NCI-H69 (cell line): ENCODE measurements at places on chromosomes 3 and 15.
A peak's percentile ranks its signal among the peaks of the same experiment; 100 is the strongest.

GRCh38 chr3:197820550-197821335, 29.7 kb downstream of the LRCH3 start:
- peak; percentile 78 for DNase-seq

- peak; percentile 96 for DNase-seq
Observed at GRCh38 chr3:168047190-168047795, 48.4 kb downstream of the GOLIM4 start.

DNA sequence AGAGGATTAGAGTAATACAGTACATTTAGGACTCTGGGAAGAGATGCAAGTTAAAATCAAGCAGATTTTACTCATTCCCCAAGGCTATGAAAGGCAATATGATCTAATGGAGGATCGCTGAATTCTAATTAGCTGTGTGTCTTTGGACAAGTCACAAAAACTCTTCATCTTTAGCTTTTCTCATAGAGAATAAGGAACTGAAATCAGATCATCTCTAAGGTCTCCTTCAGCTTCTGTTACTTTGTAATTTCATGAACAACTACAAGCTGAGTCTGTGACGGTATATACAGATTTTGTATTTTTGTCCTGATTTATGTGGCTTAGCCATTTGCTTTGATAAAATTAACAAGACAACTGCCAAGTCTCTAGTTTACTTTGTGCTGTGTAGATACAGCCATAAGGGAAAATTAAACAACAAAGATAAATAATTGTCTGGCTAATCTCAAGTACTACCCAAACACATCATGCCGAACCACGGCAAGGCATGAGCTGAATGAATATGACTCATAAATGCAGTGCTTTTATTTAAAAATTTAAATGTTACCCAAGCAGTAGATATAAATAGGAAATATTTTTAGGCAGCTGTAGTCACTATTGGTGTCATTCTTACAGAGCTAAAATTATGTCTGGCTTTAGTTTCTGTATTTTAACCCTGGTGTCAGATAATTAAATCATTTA, 81.5 kb downstream of the GAP43 start:
- DNase-seq: peak; percentile 0

DNA sequence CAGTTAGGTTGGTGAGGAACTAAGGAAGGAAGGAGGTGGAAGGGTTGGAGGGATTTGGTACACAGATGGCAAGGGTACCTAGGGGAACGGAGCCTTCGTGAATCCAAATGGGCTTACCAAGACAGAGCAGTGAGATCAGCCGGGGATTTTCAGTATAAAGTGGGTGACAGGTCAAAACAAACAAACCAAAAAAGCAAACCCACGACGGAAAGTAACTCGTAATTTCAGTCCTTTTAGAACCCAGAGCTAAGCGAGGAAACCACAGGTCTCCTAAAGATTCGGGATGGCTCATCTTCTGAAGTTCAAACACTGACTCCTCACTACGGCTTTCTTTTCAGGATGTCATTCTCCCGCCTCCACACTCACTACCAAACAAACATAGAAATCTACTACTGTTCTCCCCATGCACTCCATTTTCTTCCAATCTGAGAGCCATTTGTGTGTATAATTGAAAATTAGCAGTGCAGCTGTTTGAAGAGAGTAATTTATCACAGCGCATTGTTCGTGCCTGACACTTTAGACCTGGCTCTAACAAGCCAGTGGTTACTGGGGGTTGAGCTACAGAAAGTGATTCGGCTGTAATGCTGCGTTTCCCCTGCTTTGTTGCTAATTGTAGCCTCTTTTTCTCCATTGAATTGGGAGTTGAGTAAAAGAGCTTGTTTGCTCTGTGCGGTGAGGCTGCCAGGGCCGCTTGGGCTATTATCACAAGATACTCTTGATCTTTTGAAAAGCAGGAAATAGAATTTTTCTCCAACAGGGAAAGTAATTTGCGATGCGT, 64.7 kb upstream of the CCDC39 start:
- peak; percentile 100 for DNase-seq

DNA sequence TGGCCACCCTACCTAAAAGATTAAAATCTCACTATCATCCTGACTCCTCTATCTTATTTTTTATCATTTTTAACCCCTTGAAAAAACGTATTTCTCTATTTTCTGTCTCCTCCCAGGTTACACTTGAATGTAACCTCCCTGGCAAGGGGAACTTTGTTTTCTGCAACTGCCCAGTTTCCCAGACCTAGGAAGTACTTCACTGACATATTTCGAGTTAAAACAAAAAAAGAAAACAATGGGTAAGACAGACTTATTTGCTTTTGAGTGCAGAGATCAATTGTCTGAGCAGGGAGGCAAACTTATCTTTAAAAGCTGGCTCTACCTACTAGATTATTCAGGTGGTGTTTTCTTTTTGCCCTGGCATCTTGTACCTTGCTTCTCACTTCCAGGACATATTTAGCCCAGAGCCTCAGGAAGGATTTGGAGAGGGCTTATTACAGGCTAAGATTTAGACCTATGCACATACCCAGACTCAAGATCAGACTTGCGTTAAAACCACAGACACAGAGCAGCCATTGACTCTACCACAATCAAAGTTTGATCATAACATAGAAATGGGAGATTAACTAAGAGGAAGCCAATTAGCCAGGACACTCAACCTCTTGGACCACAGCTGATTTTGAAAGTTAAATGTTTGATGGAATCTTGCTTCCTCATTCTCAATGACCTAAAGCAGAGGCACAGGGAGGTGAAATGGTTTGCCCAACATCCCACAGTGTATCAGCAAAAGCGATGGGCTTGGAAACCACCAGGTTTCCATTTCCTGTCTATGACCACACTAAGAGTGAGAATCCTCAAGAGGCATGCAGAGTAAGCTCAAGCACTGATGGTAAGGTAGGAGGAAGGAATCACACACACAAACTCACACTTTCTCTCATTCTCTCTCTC, 169.5 kb upstream of the THBS1 start:
- no peak for DNase-seq

DNA sequence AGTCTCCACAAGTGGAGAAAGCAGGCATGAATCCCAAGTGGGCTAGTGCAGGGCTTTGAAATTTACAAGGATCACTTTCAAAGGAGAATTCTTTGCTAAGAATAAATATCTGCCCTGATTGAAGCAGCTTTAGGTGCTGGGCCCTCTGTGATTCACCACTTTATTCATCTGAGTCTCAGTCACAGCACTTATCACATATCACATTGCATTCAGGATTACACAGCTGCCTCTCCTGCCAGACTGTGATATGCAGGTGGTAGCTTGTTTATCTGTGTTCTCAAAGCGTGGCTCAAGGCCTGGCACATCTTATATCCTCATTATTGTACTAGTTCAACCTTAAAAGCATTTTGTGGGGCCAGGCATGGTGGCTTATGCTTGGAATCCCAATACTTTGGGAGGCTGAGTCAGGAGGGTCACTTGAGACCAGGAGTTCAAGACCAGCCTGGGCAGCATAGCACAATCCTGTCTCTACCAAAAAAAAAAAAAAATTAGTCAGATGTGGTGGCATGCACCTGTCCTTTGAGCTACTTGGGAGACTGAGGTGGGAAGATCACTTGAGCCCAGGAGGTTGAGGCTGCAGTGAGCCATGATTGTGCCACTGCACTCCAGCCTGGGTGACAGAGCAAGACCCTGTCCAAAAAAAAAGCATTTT, 156.9 kb upstream of the EIF1B start:
- DNase-seq: peak; percentile 5

DNA sequence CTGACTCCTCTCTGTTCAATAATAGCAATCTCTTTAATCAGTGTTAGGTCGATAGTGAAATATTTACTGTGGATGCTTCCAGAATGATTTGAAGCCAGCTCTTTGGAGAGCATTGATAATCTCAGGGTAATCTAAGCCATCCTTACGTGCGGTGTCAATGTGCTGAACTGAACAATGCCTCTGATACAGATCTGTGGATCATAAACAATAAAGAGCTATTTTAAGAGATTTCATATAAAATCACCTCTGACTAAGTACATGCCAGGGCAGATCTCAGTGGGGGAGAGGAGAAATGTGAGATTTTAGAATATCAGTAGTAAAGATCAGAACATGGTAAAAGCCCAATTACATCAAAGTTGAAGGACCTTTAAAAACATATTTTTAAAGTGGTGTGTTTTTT, 319.3 kb upstream of the GBE1 start:
- DNase-seq: no peak

GRCh38 chr3:46990573-46991374, 11.3 kb downstream of the NBEAL2 start:
- DNase-seq: no peak

- DNase-seq: no peak
Observed at GRCh38 chr3:61578667-61579367, 17.4 kb downstream of the PTPRG start.

- no peak for DNase-seq
Observed at GRCh38 chr15:87761736-87762509, 494.6 kb downstream of the NTRK3 start.

DNA sequence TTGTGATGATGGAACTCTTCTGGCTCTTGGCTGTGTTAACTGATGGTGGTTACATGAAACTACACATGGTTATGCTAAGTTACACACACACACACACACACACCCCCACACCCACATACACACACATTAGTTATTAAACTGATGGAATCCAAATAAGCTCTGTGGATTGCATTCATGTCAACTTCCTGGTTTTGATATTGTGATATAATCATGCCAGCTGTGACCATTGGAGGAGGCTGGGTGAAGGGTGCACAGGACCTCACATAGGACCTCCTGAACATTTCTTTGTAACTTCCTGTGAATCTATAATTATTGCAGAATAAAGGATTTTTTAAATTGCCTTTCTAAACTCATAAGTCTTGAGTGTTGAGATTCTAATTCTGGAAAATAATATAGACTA, 58.9 kb upstream of the LIMD1 start:
- no peak for DNase-seq

DNA sequence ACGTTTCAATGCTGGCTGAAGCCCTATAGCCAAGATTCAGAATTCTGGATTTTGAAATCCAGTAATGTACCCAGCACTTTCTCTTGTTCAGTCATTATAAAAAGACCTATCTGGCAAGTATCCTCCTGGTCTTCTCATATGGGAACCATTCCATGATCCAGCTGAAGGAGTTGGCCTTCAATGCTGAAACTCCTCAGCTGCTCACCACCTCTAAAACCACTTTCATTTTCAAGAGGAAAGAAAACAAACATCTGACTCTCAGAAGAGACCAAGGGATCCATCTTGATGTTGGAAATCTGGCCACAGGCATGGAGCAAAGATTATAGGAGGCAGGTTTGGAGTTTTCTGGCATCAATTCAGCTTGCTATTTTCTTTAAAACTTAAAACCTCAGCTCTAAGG, 235.4 kb downstream of the FMN1 start:
- DNase-seq: no peak

DNA sequence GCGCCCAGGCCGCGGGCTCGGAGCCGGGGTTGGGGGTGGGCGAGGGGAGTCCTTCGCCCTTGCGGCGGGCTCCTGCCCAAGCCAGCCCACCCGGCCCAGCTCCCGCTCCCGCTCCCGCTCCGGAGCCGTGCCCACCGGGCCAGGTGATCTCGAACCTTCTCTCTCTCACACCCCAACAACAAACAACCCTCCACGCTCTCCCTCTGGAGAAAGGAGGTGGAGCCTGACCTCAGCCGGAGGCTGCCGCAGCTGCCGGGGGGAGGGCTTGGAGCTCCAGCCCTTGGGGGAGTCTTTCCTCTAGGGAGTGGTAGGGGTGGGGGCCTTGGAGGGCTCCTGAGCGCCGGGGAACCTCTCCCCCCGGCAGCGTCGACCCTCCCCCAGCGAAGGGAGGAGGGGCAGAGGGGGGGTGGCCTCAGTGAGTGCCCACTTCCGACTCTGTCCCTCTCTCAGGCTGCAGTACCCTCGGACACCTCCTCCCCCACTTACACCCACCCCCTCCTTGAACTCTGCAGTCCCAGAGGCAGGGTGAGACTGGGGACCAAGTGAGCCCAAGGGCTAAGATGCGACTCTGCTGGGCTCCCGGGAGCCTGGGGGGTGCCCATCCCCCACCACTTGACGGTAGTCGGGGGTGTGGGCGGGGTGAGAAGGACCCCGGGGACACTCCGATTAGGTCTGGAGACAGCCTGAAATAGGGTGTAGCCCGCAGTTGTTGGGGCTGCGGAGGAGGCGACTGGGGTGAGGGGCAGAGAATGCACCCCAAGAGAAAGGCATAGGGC, 4.4 kb upstream of the BAHD1 start:
- peak; percentile 69 for DNase-seq

DNA sequence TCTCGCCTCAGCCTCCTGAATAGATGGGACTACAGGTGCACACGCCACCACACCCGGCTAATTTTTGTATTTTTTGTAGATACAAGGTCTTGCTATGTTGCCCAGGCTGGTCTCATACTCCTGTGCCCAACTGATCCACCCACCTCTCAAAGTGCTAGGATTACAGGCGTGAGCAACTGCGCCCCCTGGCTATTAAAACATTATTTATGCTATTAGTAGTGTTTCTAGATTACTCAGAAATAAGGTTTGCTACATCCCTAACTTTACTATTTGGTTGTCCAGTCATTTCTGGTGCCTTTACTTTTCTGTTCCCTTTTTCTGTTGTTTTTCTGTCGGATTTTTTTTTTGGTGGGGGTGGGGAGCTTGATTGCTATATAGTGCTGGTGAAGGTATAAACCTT, 393.6 kb upstream of the TPM1 start:
- peak; percentile 52 for DNase-seq

DNA sequence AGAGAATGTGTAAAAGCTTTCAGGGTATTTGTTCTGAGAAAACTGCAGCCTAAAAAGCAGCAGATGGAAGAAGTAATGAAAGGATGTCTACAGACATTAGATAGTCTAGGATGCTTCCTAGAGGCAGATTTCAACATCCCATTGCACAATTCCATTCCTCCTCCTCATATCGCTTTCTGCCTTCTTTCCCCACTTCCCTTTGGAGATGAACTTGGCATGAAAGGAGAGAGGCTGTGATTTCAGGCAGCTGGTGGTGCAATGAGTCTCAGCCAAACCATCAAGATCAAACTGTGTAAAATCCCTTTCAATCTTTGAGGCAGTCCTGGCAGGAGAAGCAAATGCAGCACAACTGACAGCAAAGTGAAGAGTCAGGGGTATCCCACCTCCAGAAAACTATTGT, 438.7 kb upstream of the KCNMB2 start:
- DNase-seq: peak; percentile 48

- no peak for DNase-seq
Observed at GRCh38 chr3:76134166-76134565, 348.8 kb upstream of the ZNF717 start.

DNA sequence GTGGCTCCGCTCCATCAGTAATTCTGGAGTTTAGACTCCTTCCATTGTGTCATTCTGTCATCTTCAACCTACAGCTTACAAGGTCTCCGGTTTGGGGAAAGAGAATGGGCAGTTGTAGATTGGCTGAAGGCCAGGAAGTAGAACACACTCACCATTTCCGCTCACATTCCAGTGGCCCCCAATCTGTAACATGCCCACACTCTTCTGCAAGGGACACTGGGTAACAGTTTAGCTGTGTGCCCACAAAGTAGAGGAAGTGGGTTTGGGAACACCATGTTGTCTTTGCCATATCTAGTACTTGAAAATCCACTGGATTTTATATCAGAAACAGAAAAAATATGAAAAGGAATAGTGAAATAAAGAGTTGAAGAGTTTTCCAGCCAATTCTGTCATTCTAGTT, 153.5 kb downstream of the SV2B start:
- DNase-seq: no peak

- DNase-seq: no peak
Observed at GRCh38 chr15:63146684-63147083, 10.6 kb downstream of the RPS27L start.
